ENCODE measurements at places on chromosomes 7 and 10.
A peak's percentile ranks its signal among the peaks of the same experiment; 100 is the strongest.

- no peak for DNase-seq
Measured at GRCh38 chr10:126732308-126732707, 61.8 kb upstream of the C10orf90 start.

DNA sequence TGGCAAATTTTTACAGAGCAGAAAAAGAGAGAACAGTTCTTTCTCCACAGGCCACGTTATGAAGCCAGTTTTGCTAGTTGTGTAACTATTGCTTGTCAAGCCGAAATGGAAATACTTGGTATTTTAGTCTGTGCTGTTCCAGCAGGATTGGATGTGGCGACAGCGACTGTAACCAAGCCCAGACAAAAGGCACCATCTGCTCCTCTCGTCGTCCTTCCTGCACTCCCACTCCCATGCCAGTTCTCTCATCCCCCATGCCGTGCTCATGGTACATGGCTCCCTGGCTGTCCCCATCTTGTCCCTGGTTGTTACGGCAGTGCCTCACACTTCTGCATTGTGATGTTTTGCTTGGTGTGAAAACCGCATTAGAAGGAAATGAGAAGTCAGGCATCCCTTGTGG is 185.7 kb upstream of the FZD8 start:
- DNase-seq = no peak

DNA sequence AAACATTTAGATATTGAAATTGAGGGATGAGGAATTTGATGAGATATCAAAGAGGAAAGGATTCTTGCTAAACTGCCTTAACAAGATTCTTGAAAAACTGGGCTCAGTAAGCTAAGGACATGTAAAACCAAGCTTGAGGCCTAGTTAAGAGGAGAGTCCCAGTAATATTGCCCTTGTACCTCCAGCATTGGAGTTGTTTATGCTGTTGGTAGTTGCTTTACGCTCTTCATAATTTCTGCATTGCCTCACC is 156.1 kb upstream of the TRIM24 start:
- DNase-seq = no peak

GRCh38 chr10:26727005-26727404 is 29.5 kb downstream of the PDSS1 start:
- no peak for DNase-seq

GRCh38 chr7:133846203-133846945 is 280.8 kb upstream of the LRGUK start:
- no peak for DNase-seq

DNA sequence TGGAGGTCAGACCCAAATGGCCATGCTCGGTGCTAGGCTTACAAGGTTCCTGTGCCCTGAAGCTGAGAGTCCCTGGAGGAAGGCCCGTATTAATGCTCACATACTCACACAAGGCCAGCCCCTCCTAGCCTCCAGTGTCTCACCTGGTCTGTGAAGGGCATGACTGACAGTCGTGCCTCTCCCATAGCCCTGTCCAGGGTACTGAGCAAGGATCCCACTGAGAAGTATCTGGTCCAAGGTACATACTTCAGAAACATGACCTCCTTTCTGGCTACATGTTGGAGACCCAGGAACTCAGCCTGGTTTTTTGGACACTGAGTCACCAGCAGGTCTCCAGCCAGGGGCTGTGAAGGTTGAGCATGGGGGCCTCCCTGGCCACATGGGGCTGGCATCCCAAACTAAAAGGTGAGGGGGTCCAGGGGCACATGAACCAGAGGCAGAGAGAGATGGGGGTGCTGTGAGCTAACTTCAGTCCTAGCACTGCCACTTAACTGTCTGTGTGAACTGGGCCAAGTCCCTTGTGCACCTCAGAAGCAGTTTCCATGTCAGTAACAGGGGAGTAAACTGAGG is 17.6 kb upstream of the RASGEF1A start:
- DNase-seq = no peak

DNA sequence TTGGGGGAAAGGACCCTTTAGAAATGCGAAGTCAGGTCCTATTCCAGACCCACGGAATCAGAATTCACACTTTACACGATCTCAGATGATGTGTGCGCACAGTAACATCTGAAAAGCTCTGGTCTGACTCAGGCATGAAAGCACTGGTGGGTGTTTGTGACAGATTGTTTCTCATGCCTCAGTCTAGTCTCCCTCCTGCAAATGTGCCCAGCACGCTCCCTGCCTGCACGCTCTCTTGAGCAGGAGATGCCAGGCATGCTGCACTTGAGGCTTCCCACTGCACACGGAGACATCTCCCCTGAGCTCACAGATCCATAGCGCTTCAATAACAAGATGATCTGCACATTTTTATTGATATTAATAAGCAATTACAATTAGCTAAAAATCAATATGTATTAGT is 23.6 kb upstream of the ZNF37A start:
- no peak for DNase-seq

DNA sequence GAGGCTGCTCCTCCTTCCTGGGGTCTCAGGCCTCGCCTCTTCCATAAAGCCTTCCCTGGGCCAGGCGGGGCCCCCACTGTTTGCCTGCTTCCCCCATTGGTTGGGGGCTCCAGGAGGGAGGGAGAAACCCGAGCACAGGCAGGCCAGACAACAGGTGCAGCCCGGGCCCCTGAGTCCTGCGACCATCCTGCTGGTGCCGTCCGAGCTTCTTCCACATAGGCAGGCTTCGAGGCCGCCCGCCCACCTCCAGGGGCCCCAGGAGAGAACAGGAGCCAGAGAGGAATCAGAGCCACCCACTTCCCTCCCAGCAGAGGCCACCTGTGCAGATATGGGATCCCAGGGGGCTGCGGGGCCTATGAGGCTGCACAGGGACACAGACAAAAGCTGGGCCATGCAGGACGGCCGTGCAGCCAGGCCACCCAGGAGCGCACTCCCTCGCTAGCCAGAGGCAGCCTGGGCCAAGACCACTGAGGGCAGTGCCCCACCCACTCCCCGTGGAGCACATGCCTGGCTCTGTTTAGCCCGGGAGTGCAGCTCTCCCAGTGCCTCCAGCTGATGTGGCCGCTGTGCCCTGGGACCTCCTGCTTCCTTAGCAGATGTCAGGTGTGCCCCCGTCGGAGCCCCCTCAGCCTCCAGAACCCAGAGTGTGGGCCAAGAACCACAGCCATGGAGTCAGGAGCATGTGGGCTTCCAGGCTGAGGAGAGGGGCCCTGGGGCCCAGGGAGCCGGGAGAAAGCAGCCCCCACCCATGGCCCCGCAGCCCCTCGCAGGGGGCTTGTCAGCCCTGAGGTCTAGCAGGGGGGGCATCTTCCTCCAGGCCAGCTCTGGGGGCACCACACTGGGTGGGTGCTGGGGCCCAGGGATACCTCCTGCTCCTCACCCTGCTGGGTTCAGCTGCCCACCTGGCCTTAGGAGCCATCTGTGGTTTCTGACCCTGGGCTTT is 59.9 kb upstream of the INPP5A start:
- DNase-seq = no peak

GRCh38 chr7:30459591-30460245 is 18.9 kb downstream of the NOD1 start:
- no peak for DNase-seq

DNA sequence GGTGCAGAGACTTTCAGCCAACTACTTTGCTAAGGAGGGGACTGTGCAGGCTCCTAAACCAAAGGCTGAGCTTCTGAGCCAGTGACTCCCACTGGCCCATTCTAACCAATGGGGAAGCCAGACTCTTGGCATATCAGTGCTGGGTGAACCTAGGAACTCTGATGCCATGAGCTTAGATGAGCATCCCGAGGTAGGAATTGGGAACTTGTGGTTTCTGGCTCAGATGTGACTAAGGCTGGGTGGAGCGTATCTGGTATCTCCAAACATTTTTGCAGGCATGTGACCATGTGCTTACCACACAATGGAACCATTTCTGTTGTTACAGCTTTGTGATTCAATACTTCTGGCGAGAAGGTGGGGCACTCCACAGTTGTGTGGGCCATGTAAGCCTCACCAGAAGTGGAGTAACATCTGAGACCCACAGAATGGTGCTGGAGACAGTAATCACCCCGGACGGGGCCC is 2.5 kb upstream of the AVPI1 start:
- no peak for DNase-seq

GRCh38 chr7:2516194-2516555 is 3.4 kb upstream of the LFNG start:
- no peak for DNase-seq

- no peak for DNase-seq
Measured at GRCh38 chr7:158123753-158124152, 463.9 kb downstream of the PTPRN2 start.

DNA sequence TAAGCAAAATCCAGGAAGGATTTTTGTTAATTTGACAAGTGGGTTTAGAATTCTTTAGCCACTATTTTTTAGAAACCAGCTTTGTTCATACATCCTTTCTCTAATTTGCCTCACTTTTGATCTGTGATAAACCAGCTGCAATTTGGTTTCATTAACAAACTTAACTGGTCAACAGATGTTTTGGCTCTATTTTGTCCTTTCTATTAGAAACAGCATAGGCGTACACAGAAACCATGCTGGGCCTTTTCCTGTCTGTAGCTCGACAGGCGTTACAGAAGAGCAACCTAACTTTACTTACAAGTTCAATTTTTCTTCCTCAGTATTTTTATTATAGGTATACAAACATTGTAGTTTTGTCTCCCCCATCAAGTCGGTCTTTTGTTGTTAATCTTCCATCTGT is 28.2 kb downstream of the KAT6B start:
- no peak for DNase-seq

DNA sequence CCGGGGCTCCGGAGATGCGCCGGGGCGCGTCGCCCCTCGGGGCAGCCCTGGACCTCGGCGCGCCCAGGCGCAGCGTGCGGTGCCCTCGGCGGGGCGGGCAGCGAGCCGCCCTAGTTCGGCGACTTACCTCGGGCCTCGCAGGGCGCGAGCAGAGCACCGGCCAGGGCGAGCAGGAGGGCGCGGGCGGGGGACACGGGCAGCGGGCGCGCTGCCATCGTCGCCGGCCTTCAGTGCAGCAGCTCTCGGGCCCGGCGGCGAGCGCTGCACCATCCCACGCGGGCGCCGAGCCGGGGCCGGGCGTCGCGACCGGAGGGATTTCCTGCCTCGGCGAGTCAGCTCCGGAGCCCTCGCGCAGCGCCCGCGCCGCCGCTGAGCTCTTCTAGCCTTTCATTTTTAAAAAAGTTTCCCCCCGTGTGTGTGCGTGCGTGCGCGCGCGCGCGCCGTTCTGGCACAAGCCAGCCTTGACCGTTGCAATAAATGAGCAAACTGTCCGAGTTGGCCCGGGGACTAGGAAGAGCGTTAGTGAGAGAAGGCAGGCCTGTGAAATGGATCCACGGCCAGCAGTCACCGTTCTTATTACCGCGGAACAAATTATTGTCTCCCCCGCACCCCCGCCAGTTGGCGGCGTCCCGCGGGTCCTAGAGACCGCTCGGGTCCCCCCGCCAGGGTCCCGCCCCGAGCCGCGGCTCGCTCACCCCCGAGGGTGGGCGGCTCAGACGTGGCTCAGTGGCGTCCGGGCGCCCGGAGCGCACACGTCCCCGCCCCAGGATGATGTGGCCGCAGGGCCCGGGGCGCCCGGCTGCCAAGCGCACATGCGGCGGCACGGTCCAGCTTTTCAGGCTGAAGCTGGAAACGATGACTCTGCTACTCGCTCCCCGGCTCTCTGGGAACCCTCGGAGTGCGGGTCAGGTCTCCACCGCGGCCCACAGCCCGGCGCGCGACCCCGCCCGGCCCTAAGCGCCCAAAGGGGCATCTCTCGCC is at the start of gene ADAM12:
Gene ADAM12, minus strand, starts transcription at position 547 of the 981 bp plus-strand sequence. Its CDS starts 332 bp downstream, at position 215.
- DNase-seq = peak; percentile 74

GRCh38 chr7:7236041-7236440 is 53.7 kb downstream of the C1GALT1 start:
- no peak for DNase-seq

DNA sequence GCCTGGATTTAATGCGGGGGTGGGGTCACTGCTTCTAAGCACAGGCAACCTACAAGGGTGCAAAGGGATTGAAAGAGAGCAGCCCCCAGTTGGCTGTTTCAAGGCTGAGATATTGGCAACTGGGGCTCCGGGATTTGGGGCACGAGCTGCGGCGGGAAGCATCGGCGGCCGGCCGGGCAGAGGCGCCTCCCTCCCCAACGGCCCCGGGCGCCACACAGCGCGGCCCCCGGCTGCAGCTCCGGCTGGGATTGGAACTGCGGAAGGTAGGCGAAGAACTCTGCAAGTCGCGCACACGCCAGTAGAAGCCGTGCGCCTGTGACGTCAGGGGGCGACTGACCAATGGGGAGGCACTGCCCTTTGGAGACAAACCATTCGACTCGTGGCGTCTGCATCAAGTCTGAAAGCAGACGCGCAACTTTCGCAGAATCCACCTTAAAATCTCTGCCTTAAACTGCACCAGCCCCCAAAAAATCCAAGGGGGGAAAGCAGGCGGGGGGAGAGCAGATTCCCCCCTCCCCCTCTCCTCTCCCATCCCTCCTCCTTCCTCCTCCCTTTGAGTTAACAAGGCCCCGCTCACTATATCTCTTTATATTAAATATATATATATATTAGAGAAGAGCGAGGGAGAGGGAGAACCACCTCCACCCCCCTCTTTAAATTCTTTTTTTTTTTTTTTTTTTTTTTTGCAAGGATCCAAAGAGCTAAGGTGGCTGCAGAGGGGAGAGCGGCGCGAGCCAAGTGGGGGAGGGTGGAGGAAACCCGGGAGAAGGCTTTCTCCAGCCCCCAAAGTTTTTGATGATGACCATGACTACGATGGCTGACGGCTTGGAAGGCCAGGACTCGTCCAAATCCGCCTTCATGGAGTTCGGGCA is at the start of gene DLX6:
Gene DLX6, plus strand, starts transcription at position 371 of the 872 bp plus-strand sequence. Its CDS starts 425 bp downstream, at position 796.
- no peak for DNase-seq

- no peak for DNase-seq
Measured at GRCh38 chr10:20677340-20677739, 219.8 kb downstream of the NEBL start.

DNA sequence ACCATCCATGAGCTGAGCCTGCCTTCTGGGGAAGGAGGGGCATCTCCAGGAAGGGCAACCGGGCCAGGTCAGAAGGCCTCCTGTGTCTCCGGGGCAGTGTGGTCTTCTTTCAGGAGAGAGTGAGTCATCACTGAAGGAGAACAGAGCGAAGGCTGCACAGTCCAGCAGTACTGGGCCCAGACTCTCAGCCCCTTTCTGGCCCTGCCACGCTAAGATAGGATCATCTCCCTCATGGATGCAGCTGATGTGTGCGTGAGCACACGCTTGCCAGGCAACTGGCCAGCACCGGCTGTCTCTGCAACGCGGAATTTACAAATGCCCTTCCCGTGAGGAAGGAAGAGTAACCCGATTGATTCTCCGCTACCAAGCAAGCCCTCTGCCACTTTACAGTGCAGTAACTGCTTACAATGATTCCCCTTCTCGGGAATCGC is 328.2 kb downstream of the TNS3 start:
- DNase-seq = peak; percentile 52

DNA sequence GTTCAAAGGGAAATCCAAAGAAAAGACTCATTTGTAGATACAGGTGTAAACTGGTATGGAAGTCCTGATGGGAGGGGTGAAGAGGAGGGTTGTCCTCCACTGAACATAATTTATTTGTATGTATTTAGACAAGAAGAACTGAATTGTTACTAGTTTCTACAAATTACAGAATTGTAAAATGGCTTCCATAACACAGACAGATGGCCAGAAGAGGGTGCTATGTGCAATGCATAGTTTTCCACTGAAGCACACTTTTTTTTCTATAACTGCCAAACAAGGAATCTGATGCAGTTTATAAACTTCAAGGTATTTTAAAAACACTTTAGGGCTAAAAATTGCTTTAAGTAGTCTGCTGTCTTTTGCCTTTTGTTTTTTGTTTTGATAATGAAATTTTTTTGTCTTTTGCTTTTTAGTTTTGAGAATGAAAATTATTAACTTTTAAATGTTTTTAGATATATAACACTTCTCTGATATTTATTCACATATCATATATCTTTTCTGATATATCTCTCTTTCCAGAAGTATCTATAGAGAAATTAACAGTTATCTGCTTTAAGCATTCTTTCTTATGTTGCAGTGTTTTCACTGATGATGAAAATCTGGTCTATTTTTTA is 58.5 kb downstream of the PHYHIPL start:
- no peak for DNase-seq

Data from activated effector memory CD4-positive, alpha-beta T cell treated with anti-CD3 and anti-CD28 coated beads, Interleukin-2, amount 50 U/mL, for 16 hours (primary cell).